Frontal cortex (tissue), 4 donors: ENCODE measurements at places on chromosomes 6 and 20.

- DNase-seq: no peak
Observed at GRCh38 chr20:25054096-25054820, 3.7 kb downstream of the ACSS1 start.

DNA sequence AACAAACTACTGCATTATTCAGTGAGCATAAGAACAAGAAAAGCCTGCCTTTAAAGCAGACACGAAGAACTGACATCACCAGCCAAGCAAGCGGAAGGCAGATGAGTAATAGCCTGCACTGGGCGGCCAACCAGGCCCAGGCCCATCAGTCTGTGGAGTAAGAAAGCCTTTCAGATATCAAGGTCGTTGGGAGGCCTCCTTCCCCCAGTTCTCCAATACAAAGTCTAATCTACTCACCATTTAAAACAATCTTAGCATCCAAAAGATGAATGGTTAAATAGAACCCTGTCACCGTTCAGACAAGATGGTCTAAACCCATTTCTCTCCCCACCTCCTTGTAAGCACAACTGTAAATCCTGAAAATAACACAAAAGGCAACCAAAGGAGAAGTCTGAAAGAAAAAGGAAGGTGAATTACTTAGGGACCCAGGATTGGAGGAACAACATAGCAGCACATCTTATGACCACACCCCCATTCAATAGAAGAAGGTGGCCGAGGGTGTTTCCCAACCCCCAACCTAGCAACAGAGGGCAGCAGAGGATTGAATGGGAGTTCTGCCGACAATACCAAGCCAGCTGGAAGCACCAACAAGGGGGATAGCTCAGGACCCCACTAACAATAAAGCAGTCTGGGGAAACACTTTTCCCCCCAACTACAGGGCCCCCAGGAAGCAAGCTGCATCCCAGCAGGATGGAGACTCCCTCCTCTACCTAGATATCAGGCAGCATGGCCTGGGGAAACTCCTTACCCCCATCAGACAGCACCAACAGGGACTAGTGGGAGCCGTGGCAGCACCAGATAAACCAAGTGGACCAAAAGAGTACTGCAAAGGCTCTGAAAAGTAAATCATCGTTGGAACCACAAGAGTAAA lies 67.9 kb downstream of the ZHX3 start:
- no peak for DNase-seq

DNA sequence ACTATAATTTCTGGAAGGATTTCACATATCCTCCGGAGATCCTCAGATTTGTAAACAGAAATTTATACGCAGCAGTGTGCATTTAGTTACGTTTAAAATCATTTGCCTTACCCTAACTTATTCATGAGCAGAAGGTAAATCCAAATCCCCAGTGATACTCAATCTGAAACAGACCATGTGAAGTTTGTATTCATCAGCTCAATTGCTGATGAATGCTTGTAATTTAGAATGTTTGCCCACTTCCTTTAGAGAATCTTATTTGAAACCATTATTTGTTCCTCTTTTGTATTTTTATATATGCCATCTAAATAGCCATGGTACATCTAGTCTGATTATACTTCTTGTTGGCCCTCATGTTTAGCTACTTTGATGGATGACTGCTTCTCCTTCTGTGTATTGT lies 15.4 kb downstream of the TAAR1 start:
- DNase-seq: no peak

DNA sequence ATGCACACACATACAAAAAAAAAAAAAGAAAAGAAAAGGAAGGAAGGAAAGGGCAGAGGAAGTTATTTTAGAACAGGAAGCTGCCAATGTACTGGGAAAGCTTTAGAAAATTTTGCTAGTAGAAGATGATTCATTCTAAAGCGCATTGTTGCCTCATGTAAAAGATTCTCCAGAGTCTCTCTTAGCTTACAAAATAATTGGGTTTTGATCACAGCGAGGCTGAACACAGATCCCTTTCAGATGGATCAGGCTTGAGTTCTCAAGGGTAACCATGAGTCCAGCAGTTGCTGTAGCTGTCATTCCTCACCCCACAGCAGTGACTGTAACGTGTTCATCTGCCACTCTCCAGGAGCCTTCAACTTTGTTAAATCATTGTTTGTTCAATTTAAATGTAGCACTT lies 81.9 kb downstream of the PHACTR2 start:
- DNase-seq: no peak
